ENCODE measurements at places on chromosomes 5 and 9. TPM values are rescaled to one million over a fixed set of nuclear protein-coding genes. Genes with fewer than 3 reads are reported as not detected.

DNA sequence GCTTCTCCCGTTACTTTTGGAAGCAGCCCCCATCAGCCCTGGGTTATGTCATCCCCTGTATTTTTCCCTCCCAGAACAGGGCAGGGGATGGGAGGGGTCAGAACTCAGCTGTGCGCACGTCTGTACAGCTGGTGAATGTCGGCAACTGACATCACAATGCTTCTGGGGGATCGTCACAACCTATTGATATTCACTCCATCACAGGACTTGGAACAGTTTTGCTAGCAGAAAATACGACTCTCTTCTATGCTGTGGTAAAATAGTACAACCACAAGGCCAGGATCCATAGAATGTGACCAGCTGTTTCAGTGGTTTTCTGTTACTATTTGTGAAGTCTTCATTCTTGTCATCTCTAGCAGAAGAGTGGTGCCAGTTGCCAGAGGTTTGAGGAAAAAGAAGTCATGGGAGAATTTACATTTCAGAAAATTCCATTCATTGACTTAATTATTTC is 77.1 kb upstream of the KLF4 start:
- no peaks in the 10 kb centered on the region for H3K36me3 ChIP-seq
- H3K4me1 ChIP-seq = no peaks in the 10 kb centered on the region
- H3K27me3 ChIP-seq = no peaks in the 10 kb centered on the region
- no peak overlapping the region for H3K27ac ChIP-seq

SH2D3C gene
- total RNA-seq = 4.7 TPM

DNA sequence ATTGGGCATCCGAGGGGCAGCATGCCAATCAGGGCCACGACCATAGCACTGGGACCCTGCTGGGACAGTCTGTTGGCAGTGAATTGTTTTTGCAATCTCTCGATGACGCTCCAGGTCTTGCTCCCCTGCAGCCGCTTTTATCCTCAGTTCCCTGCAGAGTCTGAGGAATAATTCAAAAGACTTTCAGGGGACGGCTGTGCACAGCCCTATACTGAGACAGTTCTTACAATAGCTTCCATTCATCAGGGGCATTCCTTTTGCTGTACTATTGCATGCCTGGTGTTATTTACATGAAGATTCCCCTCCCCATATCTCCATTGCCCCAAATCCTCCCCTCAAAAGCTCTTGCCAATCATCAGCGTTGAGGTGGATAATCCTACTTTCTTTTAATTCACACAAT is 163.3 kb upstream of the WWC1 start:
- no peaks in the 10 kb centered on the region for H3K4me1 ChIP-seq
- no peaks in the 10 kb centered on the region for H3K27me3 ChIP-seq
- H3K4me3 ChIP-seq = no peak overlapping the region
- H3K36me3 ChIP-seq = no peaks in the 10 kb centered on the region
- DNase-seq = no peak

DNA sequence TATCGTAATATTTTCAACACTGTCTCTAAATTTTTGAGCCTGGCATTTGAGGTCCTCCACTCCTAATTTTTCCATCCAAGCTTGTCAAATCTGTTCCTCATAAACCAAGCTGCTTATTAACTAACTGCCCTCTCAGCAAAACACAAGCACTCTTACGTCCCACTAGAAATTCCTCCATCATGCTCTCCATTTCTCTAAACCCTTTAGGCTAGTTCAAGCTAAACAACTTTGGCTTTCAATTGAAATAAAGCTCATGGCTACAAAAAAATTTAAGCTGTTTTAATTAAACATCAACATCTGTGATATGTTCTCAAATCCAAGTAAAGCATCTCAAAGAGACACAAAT is 45.7 kb downstream of the RNF145 start:
- no peak overlapping the region for H3K27ac ChIP-seq
- H3K4me3 ChIP-seq = no peak overlapping the region
- H3K36me3 ChIP-seq = no peaks in the 10 kb centered on the region
- no peaks in the 10 kb centered on the region for H3K4me1 ChIP-seq
- no peak for DNase-seq
- H3K27me3 ChIP-seq = no peaks in the 10 kb centered on the region

- no peaks in the 10 kb centered on the region for H3K27me3 ChIP-seq
- no peaks in the 10 kb centered on the region for H3K4me1 ChIP-seq
- no peak overlapping the region for H3K4me3 ChIP-seq
- DNase-seq = no peak
Measured at GRCh38 chr9:6545017-6545691, 100.4 kb downstream of the GLDC start.

- no peak overlapping the region for H3K27ac ChIP-seq
- no peak overlapping the region for H3K4me3 ChIP-seq
- H3K36me3 ChIP-seq = peaks cover 11% of the 10 kb centered on the region
- no peaks in the 10 kb centered on the region for H3K27me3 ChIP-seq
Measured at GRCh38 chr5:149609640-149610219, 28.4 kb downstream of the ARHGEF37 start.

NR4A3 gene
- total RNA-seq = 4.8 TPM

GRCh38 chr5:140631831-140632365 is 1.1 kb downstream of the CD14 start:
- H3K4me1 ChIP-seq = peaks cover 13% of the 10 kb centered on the region
- H3K27ac ChIP-seq = peak overlapping the region; percentile 75
- H3K27me3 ChIP-seq = no peaks in the 10 kb centered on the region
- peak overlapping the region; percentile 55 for H3K4me3 ChIP-seq

CSF2 gene
- total RNA-seq = not detected

- no peak for DNase-seq
- H3K4me3 ChIP-seq = no peak overlapping the region
- H3K27ac ChIP-seq = no peak overlapping the region
- no peaks in the 10 kb centered on the region for H3K36me3 ChIP-seq
- no peaks in the 10 kb centered on the region for H3K4me1 ChIP-seq
- no peaks in the 10 kb centered on the region for H3K27me3 ChIP-seq
Measured at GRCh38 chr5:167507463-167508233, 783.8 kb upstream of the WWC1 start.

HSPA9 gene
- total RNA-seq = 449 TPM

SMIM27 gene
- 5.8 TPM for total RNA-seq

DNA sequence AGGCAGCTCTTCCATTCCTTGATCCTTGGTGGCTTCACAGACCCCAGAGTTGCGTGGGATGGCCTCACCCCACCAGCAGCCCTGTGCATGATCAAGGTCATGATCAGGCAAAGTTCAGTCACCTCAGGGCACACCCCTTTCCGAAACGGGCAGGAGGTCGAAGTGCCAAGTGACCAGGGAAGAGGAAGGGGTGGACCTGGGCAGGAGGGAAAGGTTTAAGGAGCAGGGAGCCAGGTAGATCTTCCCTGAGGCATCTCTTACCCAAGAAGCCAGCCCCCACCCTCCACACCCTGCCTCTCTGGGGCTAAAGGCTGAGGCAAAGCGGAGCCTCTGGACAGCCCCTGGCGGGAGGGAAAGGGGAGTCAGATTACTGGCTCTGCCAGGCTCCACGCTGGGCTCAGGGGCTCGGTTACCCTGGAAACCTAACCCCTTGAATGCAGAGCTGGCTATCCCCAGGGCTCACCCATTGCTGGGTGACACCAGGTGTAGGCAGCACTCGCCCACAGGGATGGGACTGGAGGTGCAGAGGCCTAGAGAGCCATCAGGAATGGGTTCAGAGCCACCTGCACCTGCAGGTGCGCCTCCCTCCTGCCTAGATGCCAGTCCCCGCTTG is 3.6 kb downstream of the MGAT4B start:
- H3K4me3 ChIP-seq = no peak overlapping the region
- H3K36me3 ChIP-seq = no peaks in the 10 kb centered on the region
- H3K27ac ChIP-seq = no peak overlapping the region
- no peak for DNase-seq
- peaks cover 19% of the 10 kb centered on the region for H3K4me1 ChIP-seq
- H3K27me3 ChIP-seq = no peaks in the 10 kb centered on the region

DNA sequence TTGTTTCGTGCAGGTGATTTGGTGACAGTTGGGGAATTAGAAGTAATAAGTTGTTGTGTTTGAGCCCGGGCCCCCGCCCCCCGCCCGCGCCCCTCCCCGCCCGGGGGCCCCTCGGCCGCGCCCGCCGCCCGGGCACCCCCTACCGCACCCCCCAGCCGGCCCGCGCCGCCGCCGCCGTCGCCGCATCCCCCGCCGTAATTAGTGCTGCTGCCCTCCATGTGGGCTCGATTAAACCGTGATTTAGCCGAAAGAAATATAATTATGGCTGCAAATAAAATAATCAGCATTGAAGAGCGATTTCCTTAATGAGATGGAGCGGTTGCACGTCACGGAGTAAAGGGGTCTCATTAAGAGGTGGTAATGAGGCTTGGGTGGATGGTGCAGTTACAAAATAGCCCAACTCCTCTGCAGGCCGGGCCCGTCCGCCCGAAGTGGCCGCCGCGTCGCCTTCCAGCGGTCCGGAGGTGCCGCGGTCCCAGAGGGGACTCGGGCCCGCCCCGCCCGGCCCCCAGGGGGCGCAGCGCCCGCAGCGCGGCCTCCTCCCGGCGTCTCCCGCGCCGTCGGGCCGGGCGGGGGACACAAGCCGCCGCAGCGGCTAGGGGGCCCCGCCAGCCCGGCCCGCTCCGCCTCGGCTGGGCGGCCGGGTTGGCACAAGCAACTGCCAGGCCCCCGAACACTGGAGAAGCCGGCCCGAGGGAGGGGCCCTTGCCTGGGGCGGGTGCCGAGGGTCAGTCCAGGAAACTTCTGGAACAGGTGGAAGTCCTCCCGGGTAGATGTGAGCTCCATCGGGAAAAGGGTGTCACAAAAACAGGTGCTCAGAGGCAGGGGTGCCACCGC is 6.9 kb upstream of the OTP start:
- no peak overlapping the region for H3K27ac ChIP-seq
- H3K4me3 ChIP-seq = no peak overlapping the region
- no peaks in the 10 kb centered on the region for H3K36me3 ChIP-seq

MED27 gene
- total RNA-seq = 15.1 TPM

ITGA1 gene
- total RNA-seq = 5.7 TPM

Data from gastrocnemius medialis (tissue), 4 donors.